ENCODE measurements at places on chromosomes 4 and X. TPM values are rescaled to one million over a fixed set of nuclear protein-coding genes. Genes with fewer than 3 reads are reported as not detected.

ARHGAP36 gene
- not detected for total RNA-seq

CCNA2 gene
- 124 TPM for total RNA-seq

S100G gene
- not detected for total RNA-seq

SLITRK4 gene
- not detected for total RNA-seq

PRKX gene
- total RNA-seq = 11.8 TPM

GRCh38 chrX:103831803-103832544 is at the start of gene RAB9B:
Gene RAB9B, minus strand, starts transcription at chrX:103832257. Its CDS starts 6,473 bp downstream, at chrX:103825784.
- DNase-seq = peak; percentile 70

DNA sequence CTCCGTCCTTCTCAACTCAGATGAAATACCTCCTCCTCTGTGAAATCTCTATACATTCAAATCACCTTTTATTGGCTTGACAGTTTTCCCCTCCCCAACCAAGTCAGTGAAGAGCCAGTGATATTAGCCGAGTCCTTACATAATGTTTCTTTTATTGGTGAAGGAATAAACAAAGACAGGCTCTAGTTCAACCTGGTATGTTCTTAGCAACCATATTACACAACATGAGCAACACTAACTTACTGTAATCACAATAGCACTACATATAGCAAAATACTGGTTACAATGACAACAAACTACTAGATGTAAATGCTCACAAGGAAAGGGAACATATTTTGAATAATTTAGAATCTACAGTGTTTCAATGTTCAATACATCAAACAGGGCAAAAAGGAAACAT is 19.9 kb downstream of the DHX15 start:
- DNase-seq = no peak

- DNase-seq = no peak
Measured at GRCh38 chrX:2242326-2242725, 258.4 kb downstream of the DHRSX start.

- DNase-seq = no peak
Measured at GRCh38 chr4:2648159-2648814, 107.8 kb downstream of the TNIP2 start.

DNA sequence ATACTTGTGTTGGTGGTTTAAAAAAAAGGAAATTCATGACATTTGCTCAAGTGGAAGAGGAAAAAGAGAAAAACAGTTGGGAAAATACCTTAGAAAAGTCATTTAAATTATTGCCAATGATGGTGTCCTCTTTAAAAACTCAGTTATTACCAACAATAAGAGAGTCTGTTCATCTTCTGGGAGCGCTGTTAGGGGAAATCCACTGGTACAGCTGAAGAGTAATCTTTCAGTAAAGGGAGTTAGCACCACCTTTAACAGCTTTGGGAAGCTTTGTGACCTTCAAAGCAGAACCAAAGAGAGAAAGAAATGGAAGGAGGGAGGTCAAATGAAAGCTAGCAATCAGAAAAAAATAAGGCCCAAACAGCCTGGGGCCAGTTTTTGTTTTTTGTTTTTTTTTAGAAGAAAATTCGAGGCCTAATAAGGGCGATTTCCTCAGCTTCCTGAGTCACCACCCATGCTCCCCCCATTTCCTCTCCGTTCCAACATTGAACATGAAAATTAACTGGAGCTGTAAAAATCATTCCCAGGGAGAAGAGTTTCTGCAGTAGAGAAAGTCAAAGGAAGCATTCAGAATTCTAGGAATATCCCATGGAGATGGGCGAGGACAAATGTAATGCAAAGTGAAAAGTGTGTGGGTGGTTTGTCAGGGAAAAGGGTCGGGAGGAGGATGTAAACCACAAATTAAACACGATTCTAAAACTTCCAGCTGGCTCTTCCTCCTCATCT is 115.1 kb downstream of the SH3KBP1 start:
- peak; percentile 26 for DNase-seq

DNA sequence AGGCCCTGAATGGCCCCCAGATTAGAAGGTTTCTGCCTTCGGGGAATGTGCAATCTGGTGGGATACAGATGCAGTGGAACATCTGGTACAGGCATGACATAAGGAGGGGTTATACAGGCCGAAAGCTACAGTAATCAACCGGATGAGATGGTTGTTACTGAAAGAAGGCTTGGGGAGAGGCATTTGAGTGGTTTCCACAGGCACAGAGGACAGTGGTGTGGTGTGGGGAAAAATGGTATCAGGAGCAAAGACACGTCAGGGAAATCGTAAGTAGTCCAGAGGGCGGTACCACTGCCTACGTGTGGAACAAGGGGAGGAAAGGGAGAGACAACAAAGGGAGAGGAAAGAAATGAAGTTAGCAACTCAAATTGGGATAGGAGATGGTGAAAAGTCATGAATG is 3.0 kb downstream of the PDLIM3 start:
- no peak for DNase-seq

DNA sequence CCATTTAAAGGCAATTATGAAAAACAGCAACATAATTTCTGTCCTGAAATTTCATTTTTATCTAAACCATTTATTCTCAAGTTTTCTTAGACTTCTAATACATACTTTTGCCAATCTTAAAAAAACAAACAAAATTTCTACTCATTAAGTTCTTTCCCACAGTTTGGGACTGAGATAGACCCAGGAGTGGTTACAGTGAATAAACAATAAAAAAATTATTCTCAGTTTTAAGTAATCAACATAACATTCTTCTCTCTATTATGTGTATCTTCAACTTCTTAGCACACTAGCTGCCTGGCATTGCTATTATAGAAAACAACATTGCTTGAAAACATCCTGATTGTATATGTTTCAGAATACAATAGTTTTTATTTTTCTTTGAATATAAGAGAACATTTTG is 532.8 kb downstream of the IL15 start:
- DNase-seq = no peak

DNA sequence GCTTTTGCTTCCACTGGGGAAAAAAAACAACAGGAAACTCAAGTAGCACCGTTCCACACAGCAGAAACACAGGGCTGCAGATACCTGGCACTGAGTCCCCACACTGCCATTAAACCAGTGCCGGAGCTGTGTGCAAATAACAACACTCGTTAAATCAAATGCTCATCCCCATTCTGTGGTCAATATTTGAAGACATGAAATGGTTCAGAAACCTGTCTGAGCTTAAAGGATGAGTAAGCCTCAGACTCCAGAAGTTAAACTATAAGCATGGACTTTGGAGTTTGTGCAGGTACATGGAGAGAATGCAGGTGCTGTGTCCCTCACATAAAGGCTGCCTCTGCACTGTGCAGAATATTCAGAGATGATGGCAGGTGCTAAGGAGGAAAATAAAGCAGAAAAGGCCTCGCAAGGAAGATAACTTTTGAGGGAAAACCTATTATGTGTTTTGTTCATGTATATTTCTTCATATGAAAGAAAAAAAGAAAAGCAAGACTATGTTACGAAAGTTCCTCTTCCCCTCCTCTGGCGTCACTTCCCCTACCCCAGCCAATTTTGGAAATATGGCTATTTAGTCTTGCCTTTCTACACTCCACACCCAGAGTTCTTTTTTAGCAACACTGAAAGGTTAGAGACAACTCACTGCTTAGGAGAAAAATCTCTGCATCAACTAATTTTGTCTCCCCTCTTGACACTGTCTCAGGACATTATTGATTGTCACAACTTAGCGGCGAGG is 4.6 kb downstream of the MPP1 start:
- DNase-seq = no peak

DNA sequence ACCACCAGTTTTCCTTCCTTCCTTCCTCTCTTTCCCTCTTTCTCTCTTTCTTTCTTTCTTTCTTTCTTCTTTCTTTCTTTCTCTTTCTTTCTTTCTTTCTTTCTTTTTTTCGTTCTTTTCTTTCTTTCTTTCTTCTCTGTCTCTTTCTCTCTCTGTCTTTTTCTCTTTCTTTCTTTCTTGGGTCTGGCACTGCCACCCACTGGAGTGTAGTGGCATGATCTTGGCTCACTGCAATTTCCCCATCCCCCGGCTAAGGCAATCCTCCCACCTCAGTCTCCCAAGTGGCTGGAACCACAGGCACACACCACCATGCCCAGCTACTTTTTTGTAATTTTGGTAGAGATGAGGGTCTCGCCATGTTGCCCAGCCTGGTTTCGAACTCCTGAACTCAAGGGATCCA is 51.6 kb upstream of the NHS start:
- DNase-seq = no peak

DNA sequence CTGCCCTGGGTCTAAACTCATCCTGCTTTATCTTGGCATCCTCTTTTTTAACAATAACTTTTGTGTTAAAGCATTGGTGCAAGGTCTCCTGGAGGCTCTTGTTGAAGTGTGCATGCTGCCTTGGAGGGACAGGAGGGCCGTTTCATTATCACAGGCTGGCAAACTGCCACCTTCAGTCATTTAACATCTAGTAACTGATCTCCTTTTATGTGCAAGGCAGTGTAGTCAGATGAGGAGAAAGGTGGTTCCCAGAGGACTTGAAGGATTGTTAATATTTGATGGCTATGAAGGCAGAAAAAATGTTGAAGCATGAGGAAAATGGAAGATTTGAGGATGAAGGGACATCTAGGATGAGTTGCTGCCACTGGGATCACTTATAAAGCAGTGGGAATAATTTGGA is 439.4 kb downstream of the RAPGEF2 start:
- DNase-seq = no peak

DNA sequence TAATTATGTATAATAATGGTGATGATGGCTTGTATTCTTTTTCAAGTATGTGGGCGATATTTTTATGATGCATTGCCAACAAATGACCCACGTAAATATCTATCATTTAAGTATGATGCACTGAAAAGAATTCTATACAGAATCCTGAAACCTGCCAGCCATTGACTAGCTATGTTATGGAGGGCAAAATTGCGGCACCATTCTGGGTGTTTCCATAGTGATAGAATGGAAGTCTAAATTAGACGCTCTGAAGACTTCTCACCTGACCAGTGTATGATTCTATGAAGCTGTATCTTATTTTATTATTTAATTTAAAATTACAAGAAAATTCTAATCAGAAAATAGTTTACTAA is 677 bp upstream of the CENPC start:
- DNase-seq = no peak

DNA sequence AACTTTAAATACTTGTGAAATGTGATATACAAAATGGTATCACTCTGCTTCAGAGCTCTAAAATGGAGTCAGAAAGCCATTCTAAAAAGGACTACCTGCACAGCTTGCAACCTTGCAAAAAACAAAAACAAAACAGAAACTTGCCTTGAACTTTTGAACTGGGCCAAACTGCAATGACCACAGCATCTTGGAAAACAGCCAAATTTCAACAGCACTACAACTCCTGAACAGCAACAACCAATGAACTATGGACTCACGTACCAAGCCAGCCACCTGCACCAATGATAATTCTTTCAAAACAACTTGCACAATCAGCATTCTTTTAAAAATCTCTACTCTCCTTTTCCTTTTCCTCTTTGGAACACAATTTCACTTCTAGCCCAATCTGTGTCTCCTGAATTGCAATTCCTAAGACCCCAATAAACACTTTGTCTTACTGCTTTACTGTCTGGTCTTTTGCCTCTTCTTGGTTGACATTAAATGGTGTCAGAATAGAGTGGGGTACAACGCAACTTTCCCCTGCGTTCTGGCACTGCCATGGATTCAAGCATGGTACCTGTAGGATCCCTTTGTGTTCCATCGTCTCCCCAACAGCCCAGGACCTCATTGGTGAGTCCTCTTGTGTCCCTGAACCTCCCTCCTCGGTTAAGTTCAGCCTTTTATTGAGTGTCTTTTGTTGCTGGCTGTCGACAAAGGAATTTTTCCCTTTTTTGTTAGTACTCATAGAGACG is 35.7 kb upstream of the FMR1 start:
- no peak for DNase-seq

GRCh38 chr4:3722446-3723231 is 43.5 kb upstream of the ADRA2C start:
- DNase-seq = no peak

GRCh38 chr4:90443231-90443630 is 316.0 kb downstream of the CCSER1 start:
- no peak for DNase-seq

DNA sequence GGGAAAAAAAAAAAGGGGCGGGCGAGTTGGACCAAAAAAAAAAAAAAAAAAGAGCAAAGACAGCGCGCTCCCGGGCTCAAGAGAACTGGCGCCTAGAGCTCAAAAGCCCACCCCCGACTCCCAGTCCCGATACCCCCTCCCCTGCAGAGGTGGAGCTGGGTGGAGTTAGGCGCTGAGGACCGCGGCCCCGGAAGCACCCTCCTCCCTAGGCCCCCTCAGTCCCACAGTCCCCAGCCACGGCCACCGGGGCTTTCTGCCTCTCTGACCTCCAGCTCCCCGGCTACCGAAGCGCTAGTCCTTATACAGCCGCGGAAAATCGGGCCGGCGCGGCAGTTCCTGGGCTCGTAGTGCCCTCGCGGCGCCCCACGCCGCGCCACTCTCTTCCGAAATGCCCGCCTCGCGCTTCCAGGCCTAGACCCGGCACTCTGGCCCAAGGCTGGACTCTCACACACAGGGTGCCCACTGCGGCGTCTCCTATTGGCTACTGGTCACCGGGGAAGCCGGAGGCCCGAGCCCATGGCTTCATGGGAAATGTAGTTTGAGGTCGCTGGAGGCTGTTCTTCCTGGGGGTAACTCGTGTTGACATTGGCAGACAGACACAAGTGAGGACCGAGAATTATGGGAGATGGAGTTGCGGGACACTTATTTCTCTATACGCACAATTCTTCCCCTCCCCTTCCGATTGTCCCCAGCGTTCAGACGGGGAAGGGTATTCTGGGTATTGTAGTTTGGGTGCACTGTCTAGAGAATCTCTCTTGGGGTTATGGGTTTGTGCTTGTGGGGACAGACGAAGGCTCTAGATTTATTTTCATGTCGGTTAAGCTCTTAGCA is at the start of gene ENOX2:
Gene ENOX2 (minus strand): TSS at position 427 of the 831 bp plus-strand sequence. CDS start 199,993 bp downstream, outside the sequence.
- peak; percentile 93 for DNase-seq

DNA sequence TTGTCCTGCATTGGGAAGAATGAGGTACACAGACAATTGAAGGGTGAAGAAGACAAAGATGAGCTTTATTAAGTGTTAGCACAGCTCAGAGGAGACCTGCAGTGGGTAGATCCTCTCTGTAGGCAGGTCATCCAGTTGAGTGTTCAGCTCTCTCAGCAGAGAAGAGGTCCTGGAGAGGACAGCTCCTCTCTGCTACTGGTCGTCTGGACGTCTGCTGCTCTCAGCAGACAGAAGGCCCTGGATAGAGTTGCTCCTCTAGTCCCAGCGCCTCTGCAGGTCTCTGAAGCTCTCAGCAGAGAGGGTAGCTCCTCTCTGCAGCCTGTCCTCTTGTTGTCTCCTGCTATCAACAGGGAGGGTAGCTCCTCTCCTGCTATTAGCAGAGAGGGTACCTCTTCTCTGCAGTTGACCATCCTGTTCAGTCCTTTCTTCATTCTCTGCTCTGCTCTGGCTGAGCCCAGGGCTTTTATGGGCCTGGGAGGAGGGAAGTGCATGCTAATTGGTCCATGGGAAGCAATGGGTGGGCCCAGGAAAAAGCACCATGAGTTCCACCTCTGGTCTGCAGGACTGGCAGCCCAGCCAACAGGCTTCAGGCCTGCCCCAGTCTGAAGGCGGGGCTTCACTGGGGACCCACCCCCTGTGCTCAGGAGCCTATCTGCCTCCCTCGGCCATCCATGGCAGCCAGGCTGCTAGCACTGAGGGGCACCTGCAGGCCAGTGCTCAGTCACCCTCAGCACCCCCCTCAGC is 54.1 kb upstream of the IBSP start:
- no peak for DNase-seq
